NCI-H446 treated with DMSO at 0.1 percent for 48 hours (cell line): ENCODE measurements at places on chromosomes 6 and 20.

DNA sequence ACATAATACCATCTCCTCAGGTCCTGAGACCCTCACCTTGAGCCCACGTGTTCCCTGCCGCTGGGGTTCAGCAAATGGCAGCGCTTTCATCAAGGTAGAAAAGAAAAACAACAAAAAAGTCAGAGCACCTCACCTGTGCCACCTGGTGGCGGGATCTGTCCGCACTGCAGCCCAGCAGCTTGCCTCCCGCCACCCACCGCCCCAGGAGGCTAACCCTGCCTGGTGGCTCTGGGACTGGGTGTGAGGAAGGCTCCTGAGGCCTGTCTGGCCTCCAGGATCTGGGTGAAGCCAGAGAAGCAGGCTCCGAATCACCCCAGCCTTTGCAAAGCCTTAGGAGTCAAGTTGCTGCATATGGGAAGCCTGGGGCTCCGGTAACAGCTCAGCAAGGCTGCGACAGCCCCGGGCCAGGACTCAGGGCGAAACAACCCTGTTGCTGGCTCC lies 270.8 kb downstream of the BMP7 start:
- DNase-seq = no peak

- no peak for DNase-seq
Observed at GRCh38 chr6:40338306-40338705, 248.9 kb downstream of the LRFN2 start.

DNA sequence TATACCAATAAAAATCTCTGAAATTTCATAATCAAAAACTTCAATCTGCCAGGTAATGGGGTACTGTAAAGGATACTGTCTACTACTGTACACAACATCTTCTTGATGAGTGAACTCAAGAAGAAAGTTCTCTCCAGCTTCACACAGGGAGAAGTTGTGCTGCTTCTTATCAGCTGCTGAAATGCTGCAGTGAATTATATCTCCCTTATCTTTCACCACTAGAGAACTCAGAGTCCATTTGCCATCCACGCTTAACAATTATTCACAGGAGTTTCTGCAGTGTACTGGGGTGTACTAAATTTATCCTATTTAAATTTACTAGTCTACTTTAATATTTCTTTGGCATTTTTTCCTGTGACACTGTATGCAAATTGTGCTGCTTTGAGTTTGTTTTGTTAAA lies 384.8 kb downstream of the TFAP2B start:
- DNase-seq = no peak

DNA sequence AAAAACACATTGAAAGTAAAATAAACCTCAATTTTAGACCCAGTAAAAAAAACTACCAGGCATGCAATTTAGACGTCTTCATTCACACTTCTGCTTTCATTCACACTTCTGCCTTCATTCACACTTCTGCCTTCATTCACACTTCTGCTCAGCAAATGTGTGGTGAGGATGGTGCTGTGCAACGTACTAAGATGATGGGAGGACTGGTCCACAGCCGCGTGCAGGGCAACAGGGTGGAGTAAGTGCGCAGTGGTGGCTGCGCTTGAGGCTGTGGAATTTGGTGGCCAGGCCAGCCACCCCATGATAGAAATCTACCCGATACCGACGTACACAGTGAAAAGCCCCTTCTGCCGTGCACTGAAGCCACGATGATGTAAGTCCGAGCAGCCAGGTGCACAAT lies 114.3 kb upstream of the CD93 start:
- DNase-seq = no peak

- DNase-seq = no peak
Observed at GRCh38 chr6:147161974-147162495, 42.2 kb upstream of the STXBP5 start.

DNA sequence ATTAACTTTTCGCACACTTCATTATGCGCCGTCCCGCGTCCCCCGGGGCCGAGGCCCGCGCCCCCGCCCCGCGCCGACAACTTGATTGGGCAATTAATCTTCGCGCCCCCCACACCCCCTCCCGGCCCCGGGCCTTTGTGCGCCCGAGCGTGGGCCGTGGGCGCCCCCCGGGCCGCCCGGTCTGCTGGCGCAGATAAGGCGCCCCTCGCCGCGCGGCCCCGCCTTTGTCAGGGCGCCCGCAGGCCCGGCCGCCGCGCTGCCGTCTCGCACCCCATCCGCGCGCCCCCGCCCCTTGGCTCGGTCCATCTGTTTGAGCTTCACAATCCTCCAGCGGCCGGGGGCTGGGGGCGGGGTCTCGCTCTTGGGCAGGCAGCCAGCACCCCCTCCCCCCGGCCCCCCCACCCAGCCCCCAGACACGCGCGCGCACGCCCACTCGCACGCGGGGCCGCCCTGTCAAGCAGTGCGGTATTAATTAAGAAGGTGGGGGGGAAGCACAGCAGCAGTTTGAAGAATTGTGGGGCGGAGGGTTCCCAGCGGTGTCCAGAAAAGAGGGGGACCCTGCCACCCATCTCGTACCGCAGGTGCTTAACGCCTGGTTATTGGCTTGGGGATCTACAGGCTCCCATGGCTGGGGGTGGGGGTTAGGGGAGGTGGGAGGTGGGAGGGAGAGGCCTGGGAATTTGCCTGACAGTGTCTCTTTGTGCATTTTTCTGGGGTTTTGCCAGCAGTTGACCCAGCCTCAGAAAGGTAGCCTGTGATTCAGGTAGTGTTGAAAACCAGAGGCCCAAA lies 34.6 kb upstream of the SCRT2 start:
- no peak for DNase-seq

DNA sequence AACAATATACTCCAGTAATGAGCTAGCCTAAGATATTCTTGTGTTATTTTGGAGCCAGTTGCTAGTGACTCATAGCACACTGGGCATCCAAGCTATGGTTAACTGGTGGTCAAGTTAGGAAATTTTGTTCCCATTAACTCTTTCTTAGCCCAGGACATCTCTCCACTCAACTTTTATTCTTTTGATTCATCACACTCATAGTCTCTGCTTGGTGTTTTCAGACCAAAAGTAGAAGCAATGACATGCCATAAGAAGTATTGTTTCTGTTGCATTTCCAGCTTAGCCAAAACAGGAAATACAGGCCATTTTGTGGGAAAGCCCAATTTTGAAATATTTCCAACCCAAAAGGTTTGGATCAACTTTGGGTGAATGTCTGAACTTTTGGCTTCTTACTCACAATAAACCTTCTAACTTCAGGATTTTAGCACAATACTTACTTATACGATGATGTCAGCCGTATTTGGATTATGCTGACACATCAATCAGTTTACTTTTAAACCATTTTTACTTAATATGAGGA lies 31.6 kb upstream of the CCN2 start:
- no peak for DNase-seq

DNA sequence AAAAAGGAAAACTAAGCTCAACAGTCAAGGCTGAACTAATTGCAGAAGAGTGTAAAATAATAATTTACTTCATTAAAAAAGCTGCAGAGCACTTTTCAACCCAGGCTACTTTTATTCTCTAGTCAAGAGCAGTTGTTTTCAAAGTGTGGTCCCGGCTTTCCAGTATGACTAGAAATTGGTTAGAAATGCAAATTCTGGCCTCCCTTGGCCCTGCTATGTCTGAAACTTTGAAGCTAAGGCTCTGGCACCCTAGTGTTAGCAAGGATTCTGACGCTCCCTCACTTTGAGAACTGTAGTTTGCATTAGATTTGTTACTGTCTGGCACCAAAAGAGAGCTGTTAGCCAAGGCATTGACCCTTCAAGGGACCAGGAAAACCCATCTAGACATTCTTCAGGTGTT lies 9.5 kb upstream of the NXT1 start:
- no peak for DNase-seq

- DNase-seq = no peak
Observed at GRCh38 chr20:6828794-6829423, 61.4 kb downstream of the BMP2 start.

DNA sequence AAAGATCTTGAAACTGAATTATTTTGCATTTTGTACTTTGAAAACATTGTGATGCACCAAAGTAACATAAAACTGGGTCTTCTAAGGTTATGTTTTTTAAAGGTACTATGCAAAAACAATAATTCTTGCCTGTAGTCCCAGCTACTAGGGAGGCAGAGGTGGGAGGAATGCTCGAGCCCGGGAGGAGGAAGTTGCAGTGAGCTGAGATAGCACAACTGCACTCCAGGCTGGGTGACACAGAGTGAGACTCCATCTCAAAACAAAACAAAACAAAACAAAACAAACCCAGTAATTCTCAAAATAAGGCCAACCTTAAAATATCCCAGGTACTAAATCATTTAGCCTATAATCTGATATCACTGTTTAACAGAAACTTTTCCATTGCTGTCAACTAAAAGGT lies 269.6 kb downstream of the KHDC1L start:
- no peak for DNase-seq
